GM23248 (cell line): ENCODE measurements at places on chromosomes 11 and 22. TPM values are rescaled to one million over a fixed set of nuclear protein-coding genes. Genes with fewer than 3 reads are reported as not detected.

The KRTAP5-10 gene
- not detected in 2 replicates for polyA plus RNA-seq

The KRTAP5-7 gene
- polyA plus RNA-seq, result not detected in 2 replicates

The CSRP3 gene
- polyA plus RNA-seq, result not detected in 2 replicates

The USP2 gene
- polyA plus RNA-seq, result 0.30 and 0.33 TPM in 2 replicates

The OR52E8 gene
- polyA plus RNA-seq, result not detected in 2 replicates

The KCTD21 gene
- polyA plus RNA-seq, result 5.7 and 7.6 TPM in 2 replicates

The CHID1 gene
- polyA plus RNA-seq, result 202 and 215 TPM in 2 replicates

The ARHGAP20 gene
- 0.62 and 0.84 TPM in 2 replicates for polyA plus RNA-seq

The TNNI2 gene
- not detected in 2 replicates for polyA plus RNA-seq

The SAA4 gene
- polyA plus RNA-seq, result not detected in 2 replicates

The BATF2 gene
- 0.57 and 0.79 TPM in 2 replicates for polyA plus RNA-seq

The CARD18 gene
- polyA plus RNA-seq, result not detected in 2 replicates

The SPON1 gene
- polyA plus RNA-seq, result 3.8 and 5.4 TPM in 2 replicates

The MYRF gene
- polyA plus RNA-seq, result 0.05 and 0.16 TPM in 2 replicates

The MIOX gene
- polyA plus RNA-seq, result 0.16 TPM in 1 of 2 replicates, not detected in the other

The OR2AT4 gene
- polyA plus RNA-seq, result not detected in 2 replicates

The PRG3 gene
- not detected in 2 replicates for polyA plus RNA-seq

The CDC42EP1 gene
- polyA plus RNA-seq, result 122 and 130 TPM in 2 replicates

The MPPED2 gene
- not detected in 2 replicates for polyA plus RNA-seq

The BIK gene
- polyA plus RNA-seq, result not detected in 2 replicates

The PARVG gene
- 0.27 TPM in 1 of 2 replicates, not detected in the other for polyA plus RNA-seq

The NEFH gene
- polyA plus RNA-seq, result 2.2 and 2.5 TPM in 2 replicates

The PKNOX2 gene
- polyA plus RNA-seq, result 0.08 and 0.21 TPM in 2 replicates

The LRRC32 gene
- polyA plus RNA-seq, result 3.5 and 4.0 TPM in 2 replicates

The MRGPRX3 gene
- not detected in 2 replicates for polyA plus RNA-seq

The LRRC56 gene
- 0.72 and 0.86 TPM in 2 replicates for polyA plus RNA-seq
